ENCODE measurements at places on chromosomes 5 and 9. TPM values are rescaled to one million over a fixed set of nuclear protein-coding genes. Genes with fewer than 3 reads are reported as not detected.

DNA sequence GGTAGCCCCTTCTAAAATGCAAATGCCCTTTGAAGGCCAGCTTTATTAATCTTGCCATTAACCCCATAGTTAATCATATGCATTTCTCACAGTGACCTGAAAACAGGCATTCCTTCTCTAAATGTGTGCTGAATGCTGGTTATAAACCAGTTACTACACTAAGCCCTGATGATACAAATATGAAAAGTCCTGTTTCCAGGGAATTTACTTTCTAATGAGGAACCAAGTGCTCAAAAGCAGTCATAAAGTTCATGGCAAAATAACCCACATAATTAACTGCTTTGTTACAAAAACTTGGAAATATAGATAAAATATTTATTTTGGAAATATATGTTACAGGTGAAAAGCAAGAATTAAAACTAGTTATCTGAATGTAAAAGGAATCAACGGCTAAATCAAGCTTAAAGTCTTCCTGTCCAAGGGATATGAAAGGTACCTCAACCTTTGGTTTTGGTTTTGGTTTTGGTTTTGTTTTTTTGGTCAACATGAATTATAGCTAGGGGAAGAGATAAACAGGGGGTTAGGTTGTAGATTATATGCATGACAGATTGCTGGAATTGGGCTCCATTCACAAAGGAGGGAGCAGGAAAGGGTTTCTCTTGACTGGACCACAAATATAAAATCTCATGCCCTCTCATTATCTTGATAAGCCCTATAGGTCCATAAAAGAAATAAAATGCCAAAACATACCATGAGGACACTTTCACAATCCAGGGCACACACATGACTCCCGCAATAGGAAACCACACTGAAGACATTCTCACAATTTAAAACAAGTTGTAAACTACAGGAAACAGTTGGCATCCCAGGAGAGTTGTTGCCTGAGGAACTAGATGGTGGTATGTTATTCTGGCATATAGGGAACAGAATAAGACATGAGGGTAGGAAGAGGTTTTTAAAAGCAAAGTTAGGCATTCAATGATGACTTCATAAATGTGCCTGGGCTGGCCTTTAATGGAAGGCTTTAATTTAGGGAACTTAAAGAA, 46.7 kb upstream of the MACIR start:
- no peak overlapping the region for H3K4me3 ChIP-seq
- H3K27ac ChIP-seq = no peak overlapping the region
- no peak for DNase-seq
- no peaks in the 10 kb centered on the region for H3K36me3 ChIP-seq
- H3K4me1 ChIP-seq = peaks cover 10% of the 10 kb centered on the region
- H3K27me3 ChIP-seq = no peaks in the 10 kb centered on the region

- peaks cover 55% of the 10 kb centered on the region for H3K27me3 ChIP-seq
- DNase-seq = no peak
- peaks cover 46% of the 10 kb centered on the region for H3K4me1 ChIP-seq
- H3K4me3 ChIP-seq = peak overlapping the region; percentile 15
These were observed 124.2 kb downstream of the TMEM161B start for GRCh38 chr5:88144219-88145001.

The IFNA21 gene
- total RNA-seq = not detected

The HMCN2 gene
- total RNA-seq = 3.6 TPM

The BASP1 gene
- 1.7 TPM for total RNA-seq

DNA sequence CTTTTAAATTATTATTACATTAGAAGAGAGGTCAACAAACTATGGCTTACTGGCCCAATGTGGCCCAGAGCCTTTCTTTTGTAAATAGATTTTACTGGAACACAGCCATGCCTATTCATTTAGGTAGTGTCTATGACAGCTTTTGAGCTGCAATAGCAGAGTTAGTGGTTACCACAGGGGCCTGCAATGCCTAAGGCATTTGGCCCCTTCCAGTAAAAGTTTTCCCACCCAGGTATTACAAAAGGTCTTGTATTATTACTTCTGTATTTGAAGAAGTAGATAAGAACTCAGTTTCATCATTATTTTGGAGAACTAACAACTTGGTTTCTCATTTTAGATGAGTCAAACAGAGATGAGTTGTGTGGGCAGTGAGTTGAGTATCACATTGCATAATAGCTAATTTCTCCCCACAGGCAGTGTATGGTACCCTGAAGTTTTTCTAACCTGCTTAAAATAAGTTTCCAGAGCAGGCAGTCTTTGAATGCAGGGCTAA, 9.5 kb downstream of the MTRR start:
- no peak overlapping the region for H3K27ac ChIP-seq
- H3K27me3 ChIP-seq = no peaks in the 10 kb centered on the region
- H3K4me3 ChIP-seq = no peak overlapping the region

DNA sequence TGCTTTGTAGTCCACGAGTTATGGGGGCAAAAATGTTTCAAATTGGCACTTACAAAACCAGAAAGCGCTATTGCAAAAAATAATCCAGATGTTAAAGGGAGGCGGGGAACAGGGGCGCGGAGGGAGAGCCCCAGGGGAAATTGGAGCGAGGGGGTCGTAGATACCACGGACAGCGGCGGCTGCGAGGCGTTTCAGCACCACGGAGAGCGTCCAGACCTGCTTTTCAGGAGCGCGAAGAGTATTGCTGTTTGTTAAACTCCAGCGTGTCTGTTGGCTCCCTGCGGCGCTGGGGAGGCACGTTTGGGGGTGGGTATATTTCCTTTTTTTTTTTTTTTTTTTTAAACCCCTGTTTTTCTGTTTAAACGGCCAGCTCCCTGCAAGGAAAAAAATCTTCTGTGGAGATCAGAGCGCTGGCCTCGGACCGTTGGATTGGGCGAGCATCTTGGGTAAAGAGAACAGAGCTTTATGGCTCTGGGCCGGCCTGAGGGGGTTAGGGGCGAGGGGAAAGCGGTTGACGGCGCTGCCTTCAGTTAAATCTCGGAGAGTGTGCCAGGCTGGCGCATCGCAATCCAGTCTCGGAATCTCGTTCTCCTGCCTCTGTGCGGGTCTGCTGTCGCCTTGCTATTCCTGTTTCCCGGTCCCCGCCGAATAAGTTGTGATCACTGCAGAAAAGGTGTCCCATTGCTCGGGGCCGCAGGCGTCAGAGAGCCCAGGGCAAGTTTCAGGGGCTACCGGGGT, at the start of gene GLRA1:
GLRA1 (minus strand) TSS at position 288 of the 738 bp plus-strand sequence. CDS start 302 bp downstream, outside the sequence.
- peak; percentile 67 for DNase-seq
- H3K27ac ChIP-seq = no peak within 1 kb of the TSS
- no peak within 1 kb of the TSS for H3K4me3 ChIP-seq
- no peaks in the 10 kb centered on the region for H3K36me3 ChIP-seq

- no peak overlapping the region for H3K27ac ChIP-seq
- no peak overlapping the region for H3K4me3 ChIP-seq
- H3K27me3 ChIP-seq = no peaks in the 10 kb centered on the region
These were observed 36.7 kb downstream of the GPR21 start for GRCh38 chr9:123070198-123070597.

- no peak overlapping the region for H3K4me3 ChIP-seq
- DNase-seq = no peak
- no peaks in the 10 kb centered on the region for H3K4me1 ChIP-seq
- H3K27me3 ChIP-seq = no peaks in the 10 kb centered on the region
These were observed 408.8 kb upstream of the ACTBL2 start for GRCh38 chr5:57891443-57891842.

The SLC6A19 gene
- total RNA-seq = not detected

DNA sequence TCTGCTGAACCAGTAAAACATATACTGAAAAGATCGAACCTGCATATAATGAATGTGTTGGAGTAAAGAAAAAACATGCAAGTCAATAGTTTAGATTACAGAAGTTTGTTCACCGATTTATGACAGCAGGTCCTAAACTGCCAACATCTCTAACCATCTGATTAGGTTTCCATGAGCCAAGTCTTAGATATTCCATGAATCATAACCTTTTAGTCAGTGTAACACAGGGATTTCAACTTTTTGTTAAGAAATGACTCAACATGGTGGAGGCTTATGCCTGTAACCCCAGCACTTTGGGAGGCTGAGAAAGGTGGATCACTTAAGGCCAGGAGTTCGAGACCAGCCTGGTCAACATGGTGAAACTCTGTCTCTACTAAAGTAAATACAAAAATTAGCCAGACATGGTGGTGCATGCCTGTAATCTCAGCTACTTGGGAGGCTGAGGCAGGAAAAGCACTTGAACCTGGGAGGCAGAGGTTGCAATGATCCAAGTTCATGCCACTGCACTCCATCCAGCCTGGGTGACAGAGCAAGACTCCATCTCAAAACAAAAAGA, 38.7 kb downstream of the APC start:
- H3K27me3 ChIP-seq = no peaks in the 10 kb centered on the region
- H3K4me1 ChIP-seq = no peaks in the 10 kb centered on the region
- H3K4me3 ChIP-seq = no peak overlapping the region
- peaks cover 96% of the 10 kb centered on the region for H3K36me3 ChIP-seq
- DNase-seq = no peak
- H3K27ac ChIP-seq = no peak overlapping the region

DNA sequence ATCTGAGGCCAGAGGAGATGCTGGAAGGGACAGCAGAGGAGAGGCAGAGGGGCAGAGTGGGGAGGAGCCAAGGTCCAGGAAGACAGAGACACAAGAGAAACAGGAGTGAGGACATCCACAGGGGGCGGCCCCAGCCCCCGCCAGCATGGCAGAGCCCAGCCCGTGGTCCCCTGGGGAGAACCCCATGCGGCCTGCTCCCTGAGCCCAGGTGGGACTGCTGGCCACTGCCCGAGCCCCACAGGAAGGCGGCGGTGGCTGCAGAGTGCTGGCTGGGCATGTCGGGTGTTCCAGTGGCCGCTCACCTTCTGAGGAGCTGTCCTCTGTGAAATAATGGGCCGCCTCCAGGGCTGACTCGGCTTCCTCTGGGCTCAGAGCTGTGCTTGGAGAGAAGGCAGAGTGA, 8.9 kb upstream of the MRNIP start:
- H3K27ac ChIP-seq = no peak overlapping the region
- peaks cover 11% of the 10 kb centered on the region for H3K36me3 ChIP-seq
- no peak for DNase-seq

DNA sequence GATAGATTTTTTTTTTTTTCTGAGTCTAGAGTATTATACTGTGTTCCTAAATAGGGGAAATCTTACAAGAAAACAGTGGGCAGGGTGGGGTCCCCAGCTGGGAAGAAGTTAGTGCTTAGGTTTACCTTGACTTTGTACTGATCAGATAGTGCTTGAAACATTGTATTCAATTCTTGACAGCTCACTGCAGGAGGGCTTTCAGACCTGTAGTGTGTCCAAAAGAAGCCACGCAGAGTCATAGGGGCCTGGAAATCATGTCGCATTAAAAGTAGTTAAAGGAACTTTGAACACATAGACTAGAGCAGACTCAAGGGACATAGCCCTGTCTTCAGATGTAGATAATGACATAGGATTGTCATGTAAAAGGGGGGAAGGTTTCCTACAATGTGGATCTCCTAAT, 215.4 kb upstream of the NR4A3 start:
- no peak overlapping the region for H3K4me3 ChIP-seq
- no peaks in the 10 kb centered on the region for H3K4me1 ChIP-seq
- no peaks in the 10 kb centered on the region for H3K27me3 ChIP-seq
- H3K27ac ChIP-seq = no peak overlapping the region
- no peak for DNase-seq

DNA sequence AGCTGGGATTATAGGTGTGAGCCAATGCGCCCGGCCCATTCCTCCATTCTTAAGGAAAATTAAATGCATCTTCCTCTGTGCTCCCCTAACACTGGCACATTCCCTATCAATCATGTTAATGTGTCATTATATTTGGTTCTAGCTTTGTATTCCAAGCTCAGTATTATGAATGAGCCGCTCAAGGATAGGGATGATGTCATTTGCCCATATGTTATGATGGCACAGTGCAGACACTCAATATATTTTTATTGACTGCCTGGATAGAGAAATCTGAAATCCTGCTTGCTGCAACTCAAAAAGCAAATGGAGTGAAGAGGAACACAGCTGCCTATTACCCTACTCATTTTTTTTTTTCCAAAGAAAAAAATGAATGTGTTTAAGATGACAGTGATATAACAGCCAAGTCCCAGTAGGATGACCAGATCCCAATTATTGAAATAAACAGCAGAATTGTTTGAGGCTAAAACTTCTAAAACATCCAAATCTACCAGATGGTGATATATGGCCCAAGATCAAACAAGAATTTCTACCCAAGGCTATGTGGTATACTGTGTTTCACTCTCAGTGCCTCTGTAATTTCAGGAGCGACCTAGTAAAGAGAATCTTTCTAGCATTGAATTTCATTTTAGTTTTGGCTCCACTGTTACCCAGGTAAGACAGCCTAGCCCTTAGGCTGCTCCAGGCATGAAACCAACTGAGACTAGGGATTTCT, 16.3 kb downstream of the SUSD1 start:
- no peak overlapping the region for H3K4me3 ChIP-seq
- no peaks in the 10 kb centered on the region for H3K4me1 ChIP-seq
- no peaks in the 10 kb centered on the region for H3K36me3 ChIP-seq
- no peak overlapping the region for H3K27ac ChIP-seq
- DNase-seq = no peak

The SLC36A3 gene
- not detected for total RNA-seq

The CD72 gene
- total RNA-seq = 0.68 TPM

DNA sequence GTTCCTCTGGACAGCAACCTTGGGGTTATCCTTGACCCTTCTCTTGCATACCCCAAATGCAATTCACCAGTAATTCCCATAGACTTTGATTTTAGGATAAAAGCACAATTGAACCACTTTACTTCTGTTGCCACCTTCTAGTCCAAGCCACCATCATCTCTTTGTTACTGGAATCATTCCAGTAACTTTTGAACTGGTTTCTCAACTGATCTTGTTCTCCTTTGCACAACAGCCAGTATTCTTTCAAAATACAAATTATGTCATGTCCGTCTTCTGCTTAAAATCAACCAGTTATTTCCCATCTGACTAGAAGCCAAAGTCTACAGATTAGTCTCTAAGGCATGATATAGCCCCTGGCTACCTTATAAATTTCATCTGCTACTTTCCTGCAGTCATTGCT, 21.4 kb downstream of the SLC25A46 start:
- no peak overlapping the region for H3K4me3 ChIP-seq
- DNase-seq = no peak
- H3K4me1 ChIP-seq = no peaks in the 10 kb centered on the region
- no peaks in the 10 kb centered on the region for H3K27me3 ChIP-seq
- no peak overlapping the region for H3K27ac ChIP-seq

GRCh38 chr5:59522201-59522831, 371.2 kb downstream of the PDE4D start:
- H3K36me3 ChIP-seq = no peaks in the 10 kb centered on the region
- no peak overlapping the region for H3K4me3 ChIP-seq
- H3K27ac ChIP-seq = no peak overlapping the region
- DNase-seq = no peak

The EPB41L4A gene
- total RNA-seq = 9.0 TPM

GRCh38 chr9:14219850-14220249, 94.1 kb downstream of the NFIB start:
- H3K36me3 ChIP-seq = no peaks in the 10 kb centered on the region
- no peak overlapping the region for H3K4me3 ChIP-seq
- no peaks in the 10 kb centered on the region for H3K27me3 ChIP-seq
- peaks cover 78% of the 10 kb centered on the region for H3K4me1 ChIP-seq
- H3K27ac ChIP-seq = no peak overlapping the region

GRCh38 chr9:85533538-85533937, 208.2 kb downstream of the AGTPBP1 start:
- H3K4me3 ChIP-seq = no peak overlapping the region
- no peak overlapping the region for H3K27ac ChIP-seq
- H3K36me3 ChIP-seq = no peaks in the 10 kb centered on the region
- H3K27me3 ChIP-seq = no peaks in the 10 kb centered on the region
- no peak for DNase-seq

The SERF1A gene
- total RNA-seq = 6.1 TPM

- no peak overlapping the region for H3K27ac ChIP-seq
- H3K27me3 ChIP-seq = no peaks in the 10 kb centered on the region
These were observed 12.2 kb downstream of the GPR150 start for GRCh38 chr5:95631991-95632675.

- no peak overlapping the region for H3K27ac ChIP-seq
- DNase-seq = no peak
These were observed 642.4 kb upstream of the C9orf72 start for GRCh38 chr9:28215536-28216299.

All from heart left ventricle (tissue), 16 donors.